CD4-positive, alpha-beta T cell treated with Interleukin-17A for 1 hour (primary cell): ENCODE measurements at places on chromosomes 6 and 20.

- DNase-seq: peak; percentile 48
These were observed 392.7 kb upstream of the MAN1A1 start for GRCh38 chr6:119742188-119742803.

- no peak for DNase-seq
These were observed 241.8 kb upstream of the MMS22L start for GRCh38 chr6:97524811-97525210.

DNA sequence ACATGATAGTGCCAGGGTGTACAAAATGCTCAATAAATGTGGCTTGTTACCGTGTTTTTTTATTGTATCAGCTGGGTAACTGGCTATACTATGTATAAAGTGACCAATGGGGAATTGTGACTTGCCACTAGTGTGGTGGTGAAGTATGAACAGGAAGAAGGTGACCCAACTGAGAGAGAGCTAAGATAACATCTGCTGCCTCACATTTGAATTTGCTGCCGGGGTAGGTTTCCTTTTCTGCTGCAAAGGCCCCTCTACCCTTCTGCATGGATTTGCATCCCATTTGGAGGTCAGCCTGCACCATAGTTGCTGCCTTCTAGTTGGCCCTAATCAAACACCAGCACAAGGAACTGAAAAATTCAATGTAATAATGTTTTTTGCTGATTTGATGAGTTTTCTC is 24.1 kb downstream of the IL17A start:
- DNase-seq: no peak

GRCh38 chr6:27241443-27241842 is 6.1 kb upstream of the PRSS16 start:
- no peak for DNase-seq

DNA sequence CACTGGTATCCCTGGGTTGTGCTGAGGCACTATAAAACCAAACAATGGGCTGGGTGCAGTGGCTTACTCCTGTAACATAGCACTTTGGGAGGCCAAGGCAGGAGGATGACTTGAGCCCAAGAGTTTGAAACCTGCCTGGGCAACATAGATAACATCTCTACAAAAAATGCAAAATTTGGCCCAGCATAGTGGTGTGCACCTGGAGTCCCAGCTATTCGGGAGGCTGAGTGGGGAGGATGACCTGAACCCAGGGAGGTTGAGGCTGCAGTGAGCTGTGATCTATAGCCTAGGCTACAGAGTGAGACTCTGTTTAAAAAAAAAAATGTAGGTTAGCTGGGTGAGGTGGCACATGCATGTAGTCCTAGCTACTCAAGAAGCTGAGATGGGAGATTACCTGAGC is 7.7 kb upstream of the SLC4A11 start:
- no peak for DNase-seq

DNA sequence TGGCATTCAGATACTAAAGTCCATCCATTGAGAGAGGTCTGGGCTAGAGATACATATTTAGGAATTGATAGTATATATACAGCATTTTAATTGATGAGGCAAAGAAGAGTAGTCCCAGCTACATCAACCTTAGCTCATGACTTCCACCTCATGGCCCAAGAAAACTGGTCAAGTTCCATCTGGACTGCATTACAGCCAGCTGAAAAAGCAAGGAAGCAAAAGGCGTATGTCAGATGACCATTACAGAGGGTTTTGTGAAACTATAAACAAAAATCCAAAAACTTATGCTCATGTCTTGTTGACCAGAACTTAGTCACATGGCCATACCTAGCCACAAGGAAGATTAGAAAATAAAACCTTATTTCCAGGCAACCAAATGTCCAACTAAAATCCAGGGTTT is 46.8 kb upstream of the RNF146 start:
- no peak for DNase-seq

DNA sequence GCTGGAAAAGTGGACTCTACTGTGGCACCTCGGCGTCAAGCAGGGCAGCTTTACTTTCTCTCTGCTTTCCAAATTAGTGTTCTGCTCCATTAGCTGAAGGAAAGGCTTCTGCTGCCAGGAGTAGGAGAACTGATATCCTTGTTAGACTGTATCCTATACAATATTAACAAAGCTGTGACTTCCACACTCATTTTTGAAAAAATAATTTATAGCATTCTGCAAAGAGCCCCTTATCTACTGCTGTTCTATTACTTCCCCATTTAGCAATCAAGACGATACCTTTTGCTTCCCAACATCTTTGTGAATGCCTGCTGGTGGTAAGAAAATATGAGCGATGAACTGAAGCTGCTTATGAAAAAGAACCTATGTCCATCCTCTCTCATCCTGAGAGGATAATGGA is 151.1 kb downstream of the UBE3D start:
- DNase-seq: no peak
